ENCODE measurements at places on chromosomes 6 and 20.

- DNase-seq: no peak
These were observed 35.0 kb downstream of the LY86 start for GRCh38 chr6:6623553-6623952.

GRCh38 chr6:52164319-52165094 lies 21.7 kb upstream of the IL17A start:
- DNase-seq: no peak

DNA sequence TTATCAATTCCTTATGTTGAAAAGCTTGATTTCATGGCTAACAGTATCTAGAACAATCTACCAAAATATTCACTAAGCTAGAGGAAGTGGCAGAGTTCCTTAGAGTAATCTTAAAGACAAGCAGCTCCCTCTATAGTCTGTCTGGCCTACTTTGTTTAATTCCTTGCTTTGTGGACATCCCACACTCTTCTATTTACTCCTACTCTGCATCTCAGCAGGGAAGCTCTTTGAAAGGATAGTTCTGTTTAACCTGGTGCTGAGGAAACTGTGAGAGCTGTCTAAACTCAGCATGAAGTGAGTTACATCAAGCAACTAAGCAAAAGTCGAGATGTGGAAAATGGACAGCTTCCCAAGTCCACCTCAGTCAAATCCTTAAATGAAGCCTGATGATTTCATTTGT lies 4.3 kb downstream of the REV3L start:
- DNase-seq: no peak

- no peak for DNase-seq
These were observed 14.4 kb downstream of the DACT2 start for GRCh38 chr6:168305096-168305749.

DNA sequence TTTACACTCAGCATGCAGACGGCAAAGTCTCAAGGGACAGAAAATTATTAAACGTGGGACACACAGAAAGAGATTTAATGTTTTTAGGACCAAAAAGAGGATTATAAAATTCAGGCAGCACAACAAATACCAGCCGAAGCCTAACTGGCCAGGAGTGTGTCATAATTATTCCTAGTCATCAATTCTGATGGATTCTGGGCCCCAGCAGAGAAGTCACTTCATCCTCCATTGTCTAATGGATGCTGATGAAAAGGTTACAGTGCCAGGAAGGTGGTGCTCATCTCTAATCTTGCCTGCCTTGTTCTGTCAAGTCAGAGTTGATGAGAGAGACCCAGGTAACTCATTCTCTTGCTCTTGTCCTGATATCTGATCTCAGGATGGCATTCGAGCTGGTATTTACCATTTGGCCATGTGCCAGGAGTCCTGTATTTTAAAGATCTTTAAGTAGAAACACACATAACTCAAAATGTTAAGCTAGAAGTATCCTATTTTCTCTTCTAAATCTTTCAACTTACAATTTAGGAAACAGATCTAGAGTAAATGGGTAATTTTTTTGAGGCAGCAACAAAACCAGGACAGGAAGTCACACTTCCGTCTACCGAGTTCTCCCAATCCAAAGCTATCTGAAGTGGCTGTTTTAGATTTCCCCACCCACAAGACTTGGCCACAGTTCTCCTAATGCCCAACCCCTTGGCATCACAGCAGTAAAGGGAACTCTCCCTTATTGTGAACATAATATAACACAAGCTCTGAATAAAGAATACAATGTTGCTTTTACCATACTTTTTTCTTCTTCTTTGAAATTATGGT lies 50.0 kb downstream of the ADAT2 start:
- DNase-seq: no peak

GRCh38 chr6:148653138-148653776 lies 93.6 kb upstream of the UST start:
- DNase-seq: no peak

DNA sequence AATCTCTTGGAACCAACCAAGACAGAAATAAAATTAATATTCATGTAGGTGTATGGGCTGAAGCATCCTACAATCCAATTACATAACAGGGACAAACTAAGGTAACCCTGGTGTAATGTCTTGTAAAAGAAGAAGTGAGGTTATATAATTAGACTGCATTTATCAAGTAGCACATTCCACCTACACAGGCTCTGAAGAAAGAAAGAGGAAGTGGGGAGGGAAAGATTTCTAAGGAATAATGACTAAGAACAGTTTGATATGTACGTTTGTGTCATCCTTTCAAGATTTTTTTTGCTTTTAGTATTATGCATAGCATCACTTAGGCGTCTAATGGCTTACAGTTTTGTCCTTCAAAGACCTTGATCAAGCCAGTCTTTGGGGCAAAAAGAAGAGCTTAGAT lies 139.7 kb downstream of the PLCB1 start:
- DNase-seq: no peak

DNA sequence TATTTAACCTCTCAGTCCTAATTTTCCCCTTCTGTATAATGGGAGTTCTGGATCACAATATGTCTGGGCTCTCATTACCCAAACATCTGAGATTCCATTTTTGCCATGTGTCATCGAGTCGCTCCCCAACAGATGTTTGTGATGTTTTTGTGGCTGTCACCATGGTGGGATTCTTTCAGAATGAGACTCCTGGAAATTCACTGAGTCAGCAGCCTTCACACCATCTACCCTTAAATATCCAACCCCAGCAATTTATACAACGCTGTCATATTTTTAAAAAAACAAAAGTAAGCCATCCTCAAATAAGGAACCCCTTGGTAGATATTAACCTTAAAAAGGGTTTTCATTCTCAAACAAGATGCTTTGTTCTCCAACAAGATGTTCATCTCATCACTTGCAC lies 20.9 kb downstream of the NRSN1 start:
- DNase-seq: no peak

- DNase-seq: no peak
These were observed 116.5 kb upstream of the EDN1 start for GRCh38 chr6:12173661-12174060.

All from activated CD8-positive, alpha-beta memory T cell treated with anti-CD3 and anti-CD28 coated beads for 1 hour (primary cell).